ENCODE measurements at places on chromosomes 12 and 14.

DNA sequence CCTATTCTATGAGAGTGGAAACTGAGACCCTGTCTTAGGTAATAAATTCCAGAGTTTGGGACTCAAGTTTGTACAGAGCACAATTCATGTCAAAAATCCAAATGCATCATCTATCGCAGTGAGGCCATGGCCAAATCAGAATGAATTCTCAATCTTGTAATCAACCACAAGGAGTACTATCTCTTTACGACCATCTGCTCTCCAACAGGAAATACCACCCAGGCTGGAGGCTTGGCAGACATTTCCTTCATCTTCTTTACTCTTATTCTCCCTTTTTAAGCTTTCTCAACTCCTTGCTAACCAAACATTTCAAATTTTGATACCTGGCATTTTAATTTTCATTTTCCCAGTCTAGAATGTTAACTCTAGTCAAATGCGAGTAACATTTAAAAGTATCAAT lies 32.7 kb upstream of the RNU6-7 start:
- no peak for DNase-seq

- peak; percentile 61 for DNase-seq
Observed at GRCh38 chr14:41606532-41607303, at the start of gene LRFN5. Gene LRFN5 (plus strand): TSS chr14:41606876.

- DNase-seq, result no peak
Observed at GRCh38 chr12:84874125-84874824, 38.3 kb downstream of the SLC6A15 start.

DNA sequence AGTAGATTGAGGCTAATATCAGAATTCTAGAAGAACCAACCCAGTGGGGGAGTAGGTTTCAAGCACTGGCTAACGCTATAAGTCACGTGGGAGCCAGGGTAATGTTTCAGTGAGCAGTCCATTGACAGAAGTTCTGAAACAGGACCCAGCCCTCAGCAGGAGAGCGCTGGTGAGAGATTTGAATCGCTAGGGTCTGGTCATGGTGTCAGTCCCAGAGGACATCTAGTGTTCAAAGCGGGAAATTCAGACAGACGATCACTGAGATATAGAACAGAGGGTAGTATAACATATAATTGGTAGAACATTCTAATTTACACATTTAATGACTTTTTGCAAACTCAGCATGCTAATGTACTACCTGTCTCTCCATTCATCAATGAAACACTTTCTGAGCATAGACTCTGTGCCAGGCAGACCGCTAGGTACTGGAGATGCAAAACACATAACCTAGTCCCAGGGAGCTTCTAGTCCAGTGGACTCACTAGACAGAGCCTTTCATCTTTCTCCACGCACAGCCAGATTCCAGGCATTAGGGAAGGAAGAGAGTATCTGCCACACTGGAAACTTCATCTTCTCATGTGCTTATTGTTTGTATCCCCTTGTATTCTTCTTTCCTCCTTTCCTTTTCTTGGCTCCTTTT lies 35.4 kb upstream of the RNASE3 start:
- peak; percentile 78 for DNase-seq

DNA sequence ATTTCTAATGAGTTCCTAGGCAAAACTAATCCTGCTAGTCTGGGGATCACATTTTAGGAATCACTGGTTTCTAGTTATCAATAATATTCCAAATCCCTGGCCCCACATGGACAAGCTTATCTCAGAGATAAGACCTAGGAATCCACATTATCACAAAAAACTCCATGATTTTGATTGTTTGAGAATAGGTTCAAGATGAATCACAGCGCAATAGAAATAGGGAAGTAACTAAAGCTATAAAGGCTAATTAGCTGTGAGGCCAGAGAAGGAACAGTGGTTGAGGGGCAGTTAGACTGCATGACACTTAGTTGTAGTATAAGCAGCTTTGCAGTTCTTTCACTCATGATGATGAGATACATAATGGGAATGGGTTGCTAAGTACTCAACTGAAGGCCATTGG lies 13.1 kb upstream of the ATP5F1B start:
- DNase-seq, result no peak

DNA sequence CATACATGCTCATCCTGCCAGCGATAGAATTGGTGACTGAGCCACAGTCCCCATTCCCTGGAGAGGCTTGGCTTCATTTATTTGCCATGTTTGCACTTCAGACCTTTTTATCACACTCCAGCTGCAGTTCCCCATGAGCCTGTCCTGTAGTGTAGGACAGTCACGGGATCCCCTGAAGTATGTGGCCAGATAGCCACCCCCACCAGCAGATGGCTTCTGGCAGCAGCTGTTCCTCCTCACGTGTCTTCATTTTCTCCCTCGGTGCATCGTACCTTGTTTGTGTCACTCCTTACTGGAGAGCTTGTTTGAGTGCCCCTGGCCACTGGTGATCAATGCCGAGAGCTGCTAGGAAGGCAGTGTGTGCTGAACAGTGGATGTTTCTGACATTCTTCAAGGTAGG lies 40.2 kb downstream of the UBE3B start:
- DNase-seq, result no peak

DNA sequence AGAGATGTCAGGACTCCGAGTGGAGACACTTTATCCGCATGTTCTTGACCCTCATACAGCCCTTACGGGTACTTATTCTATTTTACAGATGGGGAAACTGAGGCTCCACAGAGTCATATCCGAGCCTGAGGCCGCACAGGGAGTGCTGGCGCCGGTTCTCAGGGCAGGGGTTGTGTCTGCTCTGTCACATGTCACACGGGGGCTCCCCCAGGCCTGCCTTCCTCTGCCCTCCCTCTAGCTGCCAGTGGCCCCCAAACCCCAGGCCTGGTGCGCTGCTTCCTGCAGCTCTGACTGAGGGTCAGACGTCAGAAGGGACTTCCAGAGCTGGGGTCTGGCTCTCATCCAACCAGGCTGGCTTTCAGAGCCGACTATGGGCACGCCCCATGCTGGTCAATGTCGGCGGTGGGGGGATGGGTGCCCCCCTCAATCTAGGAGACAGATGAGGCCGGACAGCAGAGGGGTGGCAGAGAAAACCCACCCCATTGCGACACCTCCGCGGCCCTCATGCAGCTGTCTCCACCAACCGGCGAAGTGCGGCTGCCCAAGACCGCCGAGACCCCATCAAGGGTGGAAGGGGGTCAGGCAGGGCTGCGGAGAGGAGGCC lies 811 bp upstream of the INF2 start:
- no peak for DNase-seq

- DNase-seq, result no peak
Observed at GRCh38 chr12:66808606-66809005, 129.7 kb upstream of the GRIP1 start.
